Astrocyte of the hippocampus (primary cell): ENCODE measurements at places on chromosomes 3 and 15.

GRCh38 chr3:42733501-42734262 is 31.1 kb upstream of the HHATL start:
- no peak for DNase-seq

GRCh38 chr3:100629421-100630127 is 20.2 kb downstream of the ADGRG7 start:
- DNase-seq: no peak

DNA sequence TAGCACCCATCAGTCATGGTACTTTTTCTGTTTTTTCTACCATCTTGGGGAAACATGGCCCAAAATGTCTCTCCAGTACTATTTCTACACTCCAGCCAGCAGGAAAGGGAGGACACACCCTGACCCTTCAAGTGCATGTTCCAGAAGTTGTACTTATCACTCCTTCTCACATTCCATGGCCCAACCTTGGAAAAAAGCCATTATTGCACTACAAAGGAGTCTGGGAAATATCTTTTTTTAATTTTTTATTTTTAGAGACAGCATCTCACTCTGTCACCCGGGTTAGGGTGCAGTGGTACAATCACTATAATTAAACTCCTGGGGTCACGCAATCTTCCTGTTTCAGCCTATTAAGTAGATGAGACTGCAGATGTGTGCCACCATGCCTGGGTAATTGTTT is 100.0 kb upstream of the PPP2R3A start:
- no peak for DNase-seq

DNA sequence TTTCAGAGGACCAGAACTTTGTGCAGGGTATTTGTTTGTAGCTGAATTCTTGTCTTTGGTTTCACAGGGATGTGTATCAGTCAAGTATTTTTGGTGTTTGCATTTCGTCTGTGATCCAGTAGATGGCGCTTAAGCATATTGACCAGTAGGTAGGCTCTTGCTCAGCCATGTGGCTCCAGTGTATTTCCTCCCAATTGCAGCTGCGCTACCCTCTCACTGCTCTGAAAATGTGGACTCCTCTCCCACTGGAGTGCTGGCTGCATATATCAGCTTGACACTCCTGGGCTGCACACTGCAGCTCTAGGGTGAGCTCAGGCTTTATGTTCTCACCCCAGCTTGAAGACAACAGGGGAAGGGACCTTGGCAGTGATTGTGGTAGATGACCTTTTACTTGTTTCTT is 1264.3 kb upstream of the ALCAM start:
- DNase-seq: peak; percentile 52

- peak; percentile 44 for DNase-seq
Measured at GRCh38 chr15:95025924-95026728, 794.8 kb downstream of the MCTP2 start.

DNA sequence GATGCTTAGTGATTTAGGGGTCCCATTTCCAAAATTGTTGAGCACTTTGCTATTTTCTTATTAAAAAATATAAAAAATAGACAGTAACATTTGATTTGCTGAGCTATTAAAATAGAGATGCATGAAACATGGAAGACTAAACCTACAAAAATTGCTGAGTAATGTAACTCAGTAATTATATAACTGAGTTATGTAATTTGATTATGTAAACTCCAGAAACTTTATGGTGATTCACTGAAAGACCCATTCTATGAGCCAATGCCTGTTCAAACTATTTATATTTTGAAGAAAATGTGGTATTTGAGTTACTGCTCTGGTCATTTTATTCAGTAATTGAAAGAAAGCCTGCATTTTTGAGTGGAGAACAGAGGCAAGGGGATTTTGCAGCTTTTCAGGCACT is 1221.5 kb upstream of the ALCAM start:
- DNase-seq: no peak

DNA sequence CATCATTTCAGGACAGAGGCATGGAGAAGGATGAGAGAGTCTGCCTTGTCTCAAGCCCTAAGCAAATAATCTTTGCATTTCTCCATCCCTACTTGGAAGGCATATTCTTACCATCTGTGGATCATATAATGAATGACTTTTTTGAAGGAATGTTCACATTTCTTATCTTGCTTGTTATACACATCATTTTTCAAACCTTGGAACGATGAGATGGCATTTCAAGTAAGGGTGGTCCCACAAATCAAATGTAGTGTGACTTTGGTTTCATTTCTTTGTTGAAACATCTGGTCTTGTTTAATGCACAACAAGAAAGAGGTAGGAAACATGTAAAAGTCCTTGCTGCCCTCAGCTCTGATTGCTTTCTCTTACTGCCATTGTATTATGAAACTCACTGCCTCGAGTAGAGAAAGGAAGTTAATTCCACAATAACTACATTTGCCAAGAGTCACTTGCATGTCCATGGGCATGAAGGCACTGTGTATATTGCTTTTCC is 32.1 kb downstream of the RBMS3 start:
- no peak for DNase-seq

DNA sequence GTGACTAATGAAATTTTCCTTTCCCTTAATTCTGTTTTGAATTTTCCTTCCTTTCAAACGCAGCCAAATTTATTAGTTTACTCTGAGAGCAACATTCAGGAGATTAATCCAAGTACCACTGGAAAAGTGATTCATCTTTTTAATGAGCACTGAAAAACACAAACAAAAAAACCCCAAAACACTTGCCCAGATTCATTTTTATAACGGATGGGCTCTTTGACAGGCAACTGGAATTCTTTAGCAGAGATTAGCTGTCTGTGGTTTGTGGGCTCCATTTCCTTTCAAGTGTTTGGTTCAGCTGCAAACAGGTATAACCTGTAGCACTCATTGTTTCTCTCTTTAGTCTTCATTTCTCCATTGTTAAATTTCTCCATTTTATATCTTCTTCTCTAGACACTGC is 3.1 kb upstream of the POLR2M start:
- DNase-seq: peak; percentile 51

GRCh38 chr3:3605226-3605625 is 194.0 kb upstream of the LRRN1 start:
- DNase-seq: peak; percentile 65

DNA sequence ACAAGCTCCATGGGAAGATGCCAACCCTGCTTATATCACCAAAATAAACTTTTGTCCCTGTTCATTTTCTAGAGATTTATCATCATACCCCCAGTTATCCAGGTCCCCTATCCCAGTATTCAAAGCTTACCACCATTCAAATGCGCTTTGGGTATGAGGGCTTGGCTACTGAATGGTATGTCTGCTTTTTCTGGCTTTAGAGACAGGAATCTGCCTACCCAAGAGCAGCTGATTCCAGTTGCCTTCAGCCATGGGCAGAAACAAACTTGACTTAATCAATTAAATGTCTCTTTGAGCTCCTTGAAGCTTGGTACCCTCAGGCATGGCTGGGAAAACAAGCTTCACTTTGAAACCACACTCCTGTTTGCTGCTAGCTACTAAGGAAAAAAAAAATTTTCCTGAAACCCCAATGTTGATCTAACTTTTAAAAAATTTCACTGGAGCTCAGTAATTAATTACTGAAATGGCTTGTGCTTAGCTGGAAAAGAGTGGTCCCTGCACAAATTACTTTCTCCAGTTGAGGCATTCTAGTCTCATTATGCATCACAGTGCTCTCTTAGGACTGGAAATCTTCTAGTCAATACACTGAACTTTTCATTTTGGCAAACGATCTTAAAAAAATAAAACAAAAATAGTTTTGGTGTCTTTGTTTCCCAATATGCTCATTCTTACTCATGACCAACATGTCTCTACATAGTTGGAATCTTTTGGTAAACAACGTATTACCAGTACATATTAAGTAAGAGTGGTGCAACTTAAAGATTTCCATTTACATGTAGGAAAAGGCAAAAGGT is 242.8 kb downstream of the DTWD1 start:
- DNase-seq: peak; percentile 35

GRCh38 chr3:189144645-189145044 is 27.1 kb upstream of the TPRG1 start:
- DNase-seq: peak; percentile 18

GRCh38 chr3:160637086-160637485 is 39.9 kb upstream of the ARL14 start:
- DNase-seq: no peak

DNA sequence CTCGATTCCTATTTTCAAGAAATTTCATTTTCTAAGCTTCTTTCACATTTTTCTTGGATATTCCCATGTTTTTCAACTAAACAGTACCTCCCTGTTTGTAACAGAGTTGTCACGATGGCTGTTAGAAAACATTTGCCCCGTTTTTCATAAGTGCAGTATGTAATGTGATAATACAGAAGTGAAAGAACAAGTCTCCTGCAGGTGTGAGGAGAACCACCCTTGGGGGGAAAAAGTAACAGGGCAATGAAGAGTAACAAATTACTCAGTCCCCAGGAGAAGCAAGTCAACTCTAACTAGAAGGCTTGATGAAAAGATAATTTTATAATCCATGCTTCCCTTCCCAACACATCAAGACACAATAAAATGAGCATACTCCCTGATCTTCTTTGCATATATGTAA is 493.3 kb downstream of the FOXP1 start:
- DNase-seq: no peak

GRCh38 chr3:123493912-123494311 is 45.0 kb upstream of the ADCY5 start:
- no peak for DNase-seq

DNA sequence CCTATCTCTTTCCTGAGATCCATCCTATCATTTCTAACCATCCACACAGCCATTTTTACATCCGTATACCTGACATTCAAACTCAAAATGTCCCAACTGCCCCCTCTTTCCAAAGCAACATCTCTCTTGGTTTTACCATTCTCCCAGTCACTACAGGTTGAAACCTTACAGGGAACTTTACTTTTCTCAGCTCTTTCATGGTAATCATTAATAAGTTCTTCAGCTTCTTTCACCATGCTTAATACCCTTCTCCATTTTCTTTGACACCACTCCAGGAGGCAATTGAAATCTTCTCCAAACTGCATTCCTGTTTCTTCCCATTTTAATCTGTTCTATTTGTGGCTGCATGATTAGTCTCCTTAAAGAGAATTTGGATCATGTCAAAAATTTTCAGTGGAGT is 352.5 kb downstream of the GAP43 start:
- peak; percentile 16 for DNase-seq

DNA sequence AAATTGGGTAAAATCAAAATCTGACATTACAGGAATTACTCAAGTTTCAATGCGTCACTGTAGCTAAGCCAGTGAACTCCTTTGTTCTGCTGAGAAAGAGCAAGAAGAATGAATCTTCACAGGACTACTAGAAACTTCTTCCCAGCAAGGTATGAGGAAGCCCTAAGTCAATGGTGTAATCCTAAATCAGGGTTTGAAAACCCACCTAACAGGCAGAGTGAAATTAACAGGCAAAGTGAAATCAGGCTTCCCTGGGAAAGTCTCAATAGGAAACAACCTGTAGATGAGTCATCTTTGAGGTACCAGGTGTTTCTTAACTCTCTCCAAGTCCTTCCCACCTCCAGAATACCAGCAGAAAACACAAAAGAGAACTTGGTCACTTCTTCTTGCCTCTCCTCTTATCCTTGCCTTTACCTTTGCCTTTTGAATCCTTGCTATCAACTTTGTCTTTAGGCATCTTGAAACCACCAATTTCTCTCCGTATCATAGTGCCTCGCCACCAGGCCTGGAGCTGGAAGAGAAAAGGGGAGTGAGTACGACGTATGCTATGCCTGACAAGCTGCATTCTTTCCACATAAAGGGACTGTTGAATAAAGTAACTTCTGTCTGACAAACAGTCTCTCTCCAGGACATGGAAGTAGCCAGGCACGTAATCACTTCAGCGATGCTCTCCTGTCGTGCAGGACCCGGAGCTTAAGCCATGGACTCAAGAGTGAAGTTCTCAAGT is 60.6 kb upstream of the RPL35A start:
- DNase-seq: peak; percentile 56

DNA sequence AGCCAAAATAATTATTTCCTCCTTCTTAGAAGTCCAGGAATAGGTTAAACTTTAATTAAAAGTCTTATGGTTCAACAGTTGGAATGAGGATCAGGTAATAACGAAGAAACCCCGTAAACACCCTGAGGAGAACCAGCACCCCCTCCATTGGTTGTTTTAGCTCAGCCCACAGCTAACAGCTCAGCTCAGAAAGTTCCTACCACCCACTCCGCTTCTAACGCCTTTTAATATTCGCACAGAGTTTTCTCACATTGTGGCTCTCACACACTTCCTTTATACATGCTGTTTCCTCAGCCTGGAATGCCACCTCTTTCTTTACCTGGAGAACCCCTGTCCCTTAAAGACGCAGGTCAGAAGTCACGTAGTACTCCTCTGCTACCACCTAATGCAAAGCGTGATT is 17.0 kb downstream of the CX3CR1 start:
- no peak for DNase-seq

- no peak for DNase-seq
Measured at GRCh38 chr3:151460228-151460627, 633 bp downstream of the IGSF10 start.

DNA sequence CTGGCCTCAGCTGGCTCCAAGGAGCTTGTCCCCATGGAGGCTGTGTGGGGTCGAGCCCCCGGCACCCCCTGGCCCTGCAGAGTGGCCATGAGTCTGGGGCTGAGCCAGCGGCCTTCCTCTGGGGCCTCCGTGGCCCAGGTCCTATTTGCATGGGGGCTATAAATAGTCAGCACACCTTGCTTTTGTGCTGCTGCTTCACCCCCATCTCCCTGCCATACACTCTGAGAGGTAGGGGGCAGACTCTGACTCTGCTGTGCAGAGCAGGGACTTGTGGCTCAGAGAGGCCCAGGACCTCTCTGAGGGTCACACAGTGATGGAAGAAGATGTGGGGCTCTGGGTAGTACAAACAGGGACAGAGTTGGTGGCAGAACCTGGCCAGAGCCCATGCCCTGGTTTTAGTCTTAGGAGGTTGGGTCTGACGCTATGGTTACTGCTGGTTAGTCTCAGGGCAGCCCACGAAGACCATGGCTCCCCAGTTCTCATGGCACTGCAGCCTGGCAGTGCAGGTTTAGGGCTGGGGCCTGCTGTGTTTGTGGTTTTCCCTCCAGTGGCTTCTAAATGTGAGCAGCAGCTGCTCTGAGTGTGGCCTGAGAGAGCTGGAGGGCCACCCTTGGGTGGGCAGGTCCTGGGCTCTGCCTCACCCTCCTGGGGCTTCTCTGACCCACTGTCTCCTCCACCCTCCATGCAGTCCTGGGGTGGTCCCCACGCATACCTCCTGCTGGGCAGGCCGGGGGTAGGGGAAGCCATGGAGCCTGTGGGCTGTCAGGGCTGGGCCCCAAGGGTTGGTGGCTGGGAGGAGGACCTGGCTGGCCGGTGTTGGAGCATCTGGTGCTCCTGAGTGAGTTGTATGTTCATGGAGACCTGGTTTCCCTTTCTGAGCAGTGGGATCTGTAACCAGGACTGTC is 13.6 kb downstream of the PRKCD start:
- no peak for DNase-seq
